ENCODE measurements at places on chromosomes 5 and 9. TPM values are rescaled to one million over a fixed set of nuclear protein-coding genes. Genes with fewer than 3 reads are reported as not detected.
A peak's percentile ranks its signal among the peaks of the same experiment; 100 is the strongest.

The FCN1 gene
- total RNA-seq, result not detected

The PCDHGA5 gene
- total RNA-seq, result 6.9 TPM

The PCDHGB3 gene
- 7.4 TPM for total RNA-seq

The PCDHA12 gene
- total RNA-seq, result not detected

The DND1 gene
- 1.8 TPM for total RNA-seq

The FBP2 gene
- total RNA-seq, result not detected

The PRDM9 gene
- total RNA-seq, result not detected

The HRH2 gene
- not detected for total RNA-seq

The PCDHGA10 gene
- 1.3 TPM for total RNA-seq

The RMRP gene
- 17,072 TPM for total RNA-seq

The SLC6A3 gene
- 0.23 TPM for total RNA-seq

The ESM1 gene
- not detected for total RNA-seq

The ARID3C gene
- 0.13 TPM for total RNA-seq

The SOHLH1 gene
- total RNA-seq, result 2.4 TPM

The TAF11L10 gene
- not detected for total RNA-seq

The GZMA gene
- not detected for total RNA-seq

The IL5 gene
- not detected for total RNA-seq

The DRD1 gene
- not detected for total RNA-seq

- no peak for DNase-seq
Measured at GRCh38 chr5:179313849-179314521, 31.3 kb downstream of the ADAMTS2 start.

DNA sequence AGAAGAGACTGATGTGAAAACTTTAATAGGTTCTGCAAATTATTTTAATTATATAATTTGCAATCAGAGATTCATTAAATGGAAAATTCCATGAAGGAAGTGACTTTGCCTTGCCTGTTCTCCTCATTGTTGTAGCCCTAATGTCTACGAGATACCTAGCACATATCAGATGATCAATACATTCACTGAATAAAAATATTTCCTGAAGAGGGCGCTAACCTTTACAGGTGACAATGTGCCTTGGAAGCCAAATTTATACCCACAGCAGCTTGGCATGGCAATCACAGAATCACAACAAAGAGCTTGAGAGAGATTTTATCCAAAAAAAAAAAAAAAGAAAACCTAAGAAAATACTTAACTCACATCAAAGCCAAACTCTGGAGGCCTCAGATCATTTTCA lies 17.4 kb downstream of the HAUS6 start:
- DNase-seq, result peak; percentile 5

GRCh38 chr5:107469064-107469463 lies 201.7 kb downstream of the EFNA5 start:
- no peak for DNase-seq

DNA sequence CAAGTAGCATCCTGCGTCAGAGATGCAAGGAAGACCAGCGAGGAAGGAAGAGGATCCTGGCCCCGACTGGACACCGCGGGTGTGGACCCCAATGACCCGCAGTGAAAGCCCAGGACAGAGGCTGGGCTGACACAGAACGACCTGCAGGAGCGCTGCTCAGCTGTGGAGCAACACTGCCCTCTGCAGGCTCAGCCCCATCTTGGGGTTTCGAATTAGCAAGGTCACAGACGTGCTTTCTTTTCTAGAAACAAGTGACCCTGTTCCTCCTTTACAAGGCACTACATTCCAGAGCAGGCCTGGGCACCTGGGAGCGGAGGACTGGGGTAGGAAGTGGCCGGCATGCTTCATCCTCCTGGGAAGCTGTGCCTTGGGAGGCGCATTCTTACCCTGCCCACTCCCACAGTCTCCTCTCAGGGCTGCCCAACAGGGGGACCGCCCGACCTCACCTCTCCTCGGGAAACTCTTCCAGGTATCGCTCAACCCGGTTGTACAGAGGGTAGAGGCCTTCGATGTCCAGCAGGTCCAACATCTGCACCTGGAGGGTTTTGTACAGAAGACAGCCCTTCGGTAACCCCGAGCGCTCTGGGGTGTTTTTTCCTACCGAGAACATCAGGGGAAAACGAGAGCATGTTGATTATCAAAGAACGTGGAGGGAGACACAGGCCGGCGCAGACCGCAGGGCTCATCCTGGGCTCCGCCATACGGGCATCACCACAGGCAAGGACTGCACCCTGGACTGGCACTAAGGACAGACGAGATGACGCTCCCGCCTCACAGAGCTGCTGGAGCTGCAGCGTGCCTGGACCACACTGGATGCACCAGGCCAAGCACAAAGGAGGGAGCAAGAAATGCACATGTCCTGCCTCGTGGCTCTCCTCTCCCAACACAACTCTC lies 35.0 kb downstream of the IPPK start:
- DNase-seq, result peak; percentile 60

GRCh38 chr5:148887123-148887881 lies 60.9 kb downstream of the ADRB2 start:
- DNase-seq, result no peak

- peak; percentile 5 for DNase-seq
Measured at GRCh38 chr9:16368237-16369087, 502.0 kb downstream of the BNC2 start.

DNA sequence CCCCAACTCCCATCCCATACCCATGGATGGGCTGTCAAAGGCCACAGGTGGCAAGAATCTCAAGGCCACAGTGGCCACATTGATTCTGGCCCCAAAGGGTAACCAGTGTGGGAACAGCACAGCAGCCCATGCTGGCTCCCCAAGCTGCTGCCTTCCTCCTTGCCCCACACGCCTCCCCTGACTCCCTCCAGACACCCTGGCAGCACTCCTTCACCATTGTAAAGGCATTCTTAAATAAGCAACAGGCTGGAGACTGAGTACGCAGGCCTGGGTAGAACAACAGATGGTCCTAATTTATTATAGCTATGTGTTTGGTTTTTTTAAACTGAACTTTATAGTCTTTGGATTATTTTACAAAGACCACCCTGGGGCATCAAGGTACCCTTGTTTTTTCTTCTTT lies 158.8 kb downstream of the TSSK1B start:
- no peak for DNase-seq

DNA sequence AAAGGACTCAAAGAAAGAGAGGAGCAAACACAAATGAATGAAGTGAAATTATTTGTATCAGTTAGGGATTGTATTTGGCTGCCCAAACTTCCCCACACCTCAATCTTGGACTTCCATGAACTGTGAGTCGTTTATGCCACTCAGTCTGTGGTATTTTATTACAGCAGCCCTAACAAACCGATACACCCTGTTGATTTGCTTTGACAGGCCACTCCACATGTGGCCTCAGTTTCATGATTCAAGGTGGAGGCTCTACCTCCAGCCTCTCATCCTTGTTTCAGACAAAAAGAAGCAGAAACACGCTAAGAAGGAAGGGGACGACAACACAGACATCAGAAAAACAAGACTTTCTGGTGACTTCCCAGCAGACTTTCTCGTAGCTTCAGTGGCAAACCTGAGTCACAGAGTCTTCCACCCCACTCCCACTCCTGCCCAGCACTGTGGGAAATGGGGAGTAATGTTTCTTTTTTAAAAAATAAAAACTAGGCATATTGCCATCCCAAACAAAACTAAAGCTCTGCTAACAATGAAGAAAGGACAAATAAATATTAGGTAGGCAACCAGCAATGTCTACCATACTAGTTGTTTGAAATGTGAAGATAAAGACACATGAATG lies 52.2 kb upstream of the ABCA1 start:
- DNase-seq, result no peak

DNA sequence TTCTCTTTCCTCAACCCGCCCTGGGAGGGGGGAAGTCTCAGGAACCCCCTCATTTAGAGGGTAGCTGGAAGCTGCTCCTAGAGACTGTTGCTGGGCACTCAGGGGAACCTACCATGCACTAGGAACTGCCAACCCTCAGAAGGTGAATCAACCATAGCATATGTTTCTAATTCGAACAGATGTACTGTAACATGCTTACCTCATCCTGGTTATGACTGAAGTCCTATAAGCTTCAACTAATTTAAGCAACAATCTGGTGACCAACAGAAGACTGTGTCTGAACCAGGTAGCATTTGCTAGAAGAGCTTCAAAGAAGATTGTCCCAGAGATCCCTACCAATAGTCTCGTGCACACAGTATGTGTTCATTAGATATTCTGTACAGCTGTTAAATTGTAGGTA lies 5.7 kb upstream of the PRDM6 start:
- DNase-seq, result no peak

DNA sequence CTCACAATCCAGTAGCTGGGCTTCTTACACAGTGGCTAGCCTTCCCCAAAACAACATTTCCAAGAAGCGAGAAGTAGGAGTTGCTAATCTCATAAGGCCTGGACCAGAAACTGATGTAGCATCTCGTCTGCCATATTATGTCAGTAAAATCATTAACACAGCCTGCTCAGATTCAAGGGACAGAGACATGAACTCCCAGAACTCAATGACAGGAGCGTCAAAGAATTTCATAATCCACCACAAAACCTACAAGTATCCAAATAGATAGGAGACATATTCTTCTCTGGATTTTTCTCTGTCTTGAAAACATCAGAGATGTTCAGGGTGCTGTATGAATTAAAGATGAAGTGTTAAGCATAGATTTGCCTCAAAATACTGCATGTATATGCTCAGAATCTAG lies 457.6 kb upstream of the ACTBL2 start:
- peak; percentile 20 for DNase-seq

GRCh38 chr9:95796029-95796428 lies 79.5 kb upstream of the ERCC6L2 start:
- DNase-seq, result no peak

DNA sequence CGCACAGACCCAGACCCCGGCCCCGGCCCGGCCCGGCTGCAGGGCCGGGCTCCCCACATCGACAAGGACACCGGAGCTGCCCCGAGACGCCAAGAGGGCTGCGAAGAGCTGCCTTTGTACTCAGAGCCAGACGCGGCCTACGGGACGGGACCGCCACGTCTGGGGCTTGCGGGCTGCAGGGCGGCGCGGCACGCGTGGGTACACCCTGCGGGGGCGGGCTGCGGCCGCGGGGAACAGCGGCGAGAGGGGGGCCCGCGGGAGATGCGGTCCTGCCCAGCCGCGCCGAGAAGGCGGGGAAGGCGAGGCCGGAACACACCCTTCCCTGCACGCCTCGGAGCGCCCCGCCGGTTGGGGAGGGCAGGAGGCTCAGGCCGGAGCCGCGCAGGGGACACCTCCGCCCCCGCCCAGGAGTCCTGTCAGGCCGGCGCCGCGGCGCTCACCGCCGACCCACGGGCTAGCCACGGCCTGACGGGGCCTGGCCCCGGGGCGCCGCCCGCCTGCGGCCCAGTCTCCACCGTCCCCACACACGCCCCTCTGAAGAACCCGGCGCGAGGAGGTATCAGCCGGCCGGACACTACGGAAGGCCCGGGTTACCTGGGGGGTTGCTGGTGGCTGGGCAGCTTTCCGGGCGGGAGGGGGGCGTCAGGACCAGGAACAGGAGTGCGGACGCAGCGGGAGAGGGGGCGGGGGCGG lies 478 bp downstream of the RAB14 start:
- DNase-seq, result peak; percentile 55

- no peak for DNase-seq
Measured at GRCh38 chr5:16944816-16945562, 8.9 kb upstream of the MYO10 start.

DNA sequence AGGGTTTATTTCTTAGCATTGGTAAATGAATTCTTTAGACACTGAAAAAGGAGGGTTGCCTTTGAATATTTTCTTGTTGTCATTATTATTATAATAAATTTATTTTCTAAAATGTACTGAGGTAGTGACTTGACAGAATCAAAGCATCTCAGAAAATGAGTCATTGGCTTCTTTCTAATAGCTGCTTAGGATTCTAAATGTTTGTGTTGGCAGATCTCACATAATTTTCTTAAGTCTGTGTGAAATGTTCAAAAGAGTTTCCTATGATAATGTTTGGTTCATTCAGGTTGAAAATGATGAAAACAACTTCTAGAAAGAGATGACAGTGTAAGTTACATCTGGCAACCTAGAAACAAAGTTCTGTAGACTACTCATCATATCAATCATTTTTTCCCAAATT lies 69.7 kb downstream of the SH3GL2 start:
- DNase-seq, result no peak

DNA sequence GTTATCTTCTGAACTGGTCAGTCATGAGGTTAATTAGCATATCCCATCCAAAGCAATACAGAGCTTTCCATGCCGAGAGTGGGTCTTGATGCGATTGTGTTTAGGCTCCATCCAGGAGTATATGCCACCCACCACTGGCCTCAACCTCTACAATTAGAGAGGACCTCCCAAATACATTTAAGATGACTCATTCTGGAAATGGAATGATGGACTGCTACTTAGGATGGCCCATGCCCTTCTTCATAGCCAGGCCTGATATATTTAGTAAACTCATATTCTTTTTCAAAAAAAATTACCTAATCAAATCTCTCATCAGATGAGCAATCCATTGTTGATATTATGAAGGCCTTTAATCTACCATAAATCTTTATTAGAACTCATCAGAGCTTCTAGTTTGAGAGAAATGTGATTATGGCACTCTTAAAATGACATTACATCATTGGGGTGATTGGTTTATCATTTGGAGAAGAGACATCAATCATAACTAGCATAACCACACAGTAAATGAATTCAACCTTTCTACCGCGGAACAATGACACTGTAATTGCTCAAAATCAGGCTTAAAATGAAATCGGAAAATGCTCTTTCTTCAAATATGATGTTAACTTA lies 414.2 kb upstream of the WWC1 start:
- DNase-seq, result no peak

- DNase-seq, result no peak
Measured at GRCh38 chr5:59772206-59772605, 121.3 kb downstream of the PDE4D start.

- no peak for DNase-seq
Measured at GRCh38 chr9:121708768-121709488, 57.5 kb downstream of the DAB2IP start.

DNA sequence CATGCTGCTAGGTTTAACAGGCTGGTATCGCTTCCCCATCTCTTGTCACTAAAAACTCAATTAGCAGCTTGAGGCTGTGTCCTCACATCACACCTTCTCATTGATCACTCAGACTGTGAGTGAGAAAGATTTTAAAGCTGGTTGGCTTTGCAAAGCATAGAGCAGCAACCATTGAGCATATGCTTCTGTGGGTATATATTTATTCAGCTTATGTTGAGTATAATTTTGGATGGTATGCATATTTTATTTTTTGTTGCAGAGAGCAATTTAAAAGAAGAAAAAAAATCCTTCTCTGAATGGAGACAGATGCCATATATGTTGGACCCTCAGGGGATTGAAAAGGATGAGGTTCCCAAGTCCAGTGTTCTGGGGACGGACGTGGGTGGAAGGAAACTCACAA lies 162.6 kb downstream of the TRIM32 start:
- DNase-seq, result no peak

- DNase-seq, result no peak
Measured at GRCh38 chr5:1778138-1779020, 21.3 kb downstream of the MRPL36 start.

- peak; percentile 40 for DNase-seq
Measured at GRCh38 chr5:143641549-143642355, 170.2 kb upstream of the HMHB1 start.

- DNase-seq, result no peak
Measured at GRCh38 chr9:22170556-22170955, 161.5 kb upstream of the CDKN2B start.

GRCh38 chr9:84140535-84141101 lies 160.0 kb downstream of the RMI1 start:
- no peak for DNase-seq

GRCh38 chr5:113162770-113163169 lies 186.2 kb downstream of the DCP2 start:
- DNase-seq, result no peak

GRCh38 chr5:171513591-171513990 lies 94.1 kb downstream of the FGF18 start:
- no peak for DNase-seq

- no peak for DNase-seq
Measured at GRCh38 chr9:34069831-34070230, 21.1 kb upstream of the UBAP2 start.

GRCh38 chr9:136088481-136088938 lies 6.6 kb downstream of the NACC2 start:
- DNase-seq, result no peak

Measured in SJCRH30 (cell line).